ENCODE measurements at places on chromosomes 5 and 9.

DNA sequence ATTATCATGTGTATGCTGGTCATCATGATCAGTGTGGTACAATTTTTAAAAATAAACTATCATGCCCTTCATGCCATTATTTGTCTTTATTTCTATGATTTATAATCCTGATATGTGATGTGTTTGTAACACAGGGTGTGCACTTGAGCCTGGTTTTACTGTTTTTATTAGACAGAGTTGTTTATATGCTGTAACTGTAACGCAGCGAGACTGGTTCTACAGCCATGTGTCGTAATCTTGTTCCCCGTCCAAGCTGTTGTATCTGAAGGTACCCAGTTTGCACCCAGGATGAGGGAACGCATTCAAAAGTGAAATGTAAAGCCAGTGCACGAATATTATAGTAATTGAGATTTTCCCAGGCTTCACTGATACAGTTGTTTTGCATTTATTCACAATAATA is 28.2 kb downstream of the SNX18 start:
- no peak for DNase-seq

- DNase-seq, result no peak
Measured at GRCh38 chr5:63145167-63145566, 566.5 kb downstream of the LRRC70 start.

GRCh38 chr5:116579144-116579543 is 4.5 kb upstream of the SEMA6A start:
- DNase-seq, result no peak

DNA sequence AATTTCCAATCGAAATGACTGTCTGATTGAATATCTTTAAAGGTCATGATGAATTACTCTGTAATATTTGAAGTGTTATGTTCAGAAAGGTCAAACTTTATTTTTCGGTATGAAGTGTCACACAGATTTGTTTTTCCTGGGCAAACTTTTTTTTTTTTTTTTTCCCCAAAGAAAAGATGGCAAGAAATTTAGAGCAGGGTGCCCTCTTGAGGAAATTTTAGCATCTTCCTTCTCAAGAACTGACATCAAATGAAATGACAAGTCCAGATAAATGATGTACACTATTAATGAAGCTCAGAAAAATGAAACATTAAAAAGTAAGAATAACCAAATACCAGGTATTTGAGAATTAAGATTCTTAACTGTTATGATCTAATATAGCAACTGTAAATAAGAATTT is 123.6 kb downstream of the INVS start:
- DNase-seq, result no peak

GRCh38 chr9:472479-473075 is 257.9 kb downstream of the DOCK8 start:
- no peak for DNase-seq

DNA sequence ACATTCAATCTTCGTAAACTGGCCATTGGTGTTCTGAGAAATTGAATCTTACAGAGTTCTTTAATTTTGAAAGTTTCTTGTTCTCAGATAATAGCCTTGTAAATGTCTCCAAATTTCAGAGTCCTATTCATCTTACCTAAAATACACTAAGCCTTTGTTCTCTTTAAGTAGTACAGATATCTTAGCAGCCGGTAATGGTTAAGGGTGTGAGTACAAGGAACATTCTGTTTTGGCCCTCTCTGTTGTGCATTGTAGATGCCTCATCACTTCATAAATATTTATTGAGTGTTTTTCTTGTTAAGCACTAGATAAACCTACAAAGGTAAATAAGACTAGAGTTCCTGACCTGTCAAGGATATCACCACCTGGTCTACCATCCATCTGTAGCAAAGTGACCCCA is 35.2 kb downstream of the ZCCHC7 start:
- DNase-seq, result no peak

DNA sequence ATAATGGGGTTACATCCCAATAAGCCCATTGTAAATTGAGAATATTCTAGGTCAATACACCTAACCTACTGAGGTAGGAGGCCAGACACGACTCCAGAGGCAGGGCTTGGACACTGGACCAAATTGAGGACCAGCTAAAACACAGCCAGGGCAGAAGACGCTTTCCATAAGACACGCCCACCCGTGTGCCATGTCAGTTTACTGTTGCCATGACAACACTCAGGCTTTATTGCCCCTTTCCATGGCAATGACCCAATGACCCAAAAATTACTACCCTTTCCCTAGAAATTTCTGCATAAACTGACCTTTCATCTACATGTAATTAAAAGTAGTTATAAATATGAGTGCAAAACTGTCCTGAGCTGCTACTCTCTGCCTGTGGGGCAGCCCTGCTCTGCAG is 31.5 kb downstream of the SLC22A4 start:
- no peak for DNase-seq

DNA sequence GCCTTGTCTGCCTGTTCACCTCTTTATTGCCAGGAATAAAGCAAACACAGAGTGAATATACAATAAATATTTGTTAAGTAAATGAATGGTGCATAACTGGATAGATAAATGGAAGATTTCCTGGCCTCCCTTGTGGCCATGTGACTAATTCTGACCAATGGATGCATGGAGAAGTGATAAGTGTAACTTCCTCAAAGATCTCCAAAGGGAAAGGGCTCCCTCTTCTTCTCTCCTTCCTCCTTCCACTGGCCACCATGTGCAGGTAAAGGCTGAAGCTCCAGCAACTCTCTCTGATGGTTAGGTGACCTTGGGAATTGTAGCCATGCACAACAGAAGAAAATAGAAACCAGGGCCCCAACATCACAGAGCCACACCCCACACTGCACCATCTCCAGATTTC is 174.4 kb downstream of the EBF1 start:
- DNase-seq, result no peak

DNA sequence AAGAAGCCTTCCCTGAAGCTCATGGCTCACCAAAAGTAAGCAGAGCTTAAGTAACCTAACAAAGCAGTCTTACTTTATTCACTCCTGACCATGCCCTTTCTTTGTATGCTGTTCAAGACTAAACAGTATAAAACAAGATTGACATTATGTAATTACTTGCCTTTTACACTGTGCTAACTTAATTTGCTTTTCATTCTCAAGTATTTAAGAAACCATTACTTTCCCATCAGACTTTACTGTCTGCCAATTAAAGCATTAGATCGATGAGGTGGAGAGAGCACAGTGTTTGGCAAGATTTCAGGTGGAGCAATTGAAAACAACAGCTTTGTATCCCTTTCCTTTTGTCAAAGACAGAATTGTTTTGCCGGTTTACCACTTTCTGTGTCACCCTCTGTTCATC is 98.2 kb downstream of the RORB start:
- DNase-seq, result no peak

DNA sequence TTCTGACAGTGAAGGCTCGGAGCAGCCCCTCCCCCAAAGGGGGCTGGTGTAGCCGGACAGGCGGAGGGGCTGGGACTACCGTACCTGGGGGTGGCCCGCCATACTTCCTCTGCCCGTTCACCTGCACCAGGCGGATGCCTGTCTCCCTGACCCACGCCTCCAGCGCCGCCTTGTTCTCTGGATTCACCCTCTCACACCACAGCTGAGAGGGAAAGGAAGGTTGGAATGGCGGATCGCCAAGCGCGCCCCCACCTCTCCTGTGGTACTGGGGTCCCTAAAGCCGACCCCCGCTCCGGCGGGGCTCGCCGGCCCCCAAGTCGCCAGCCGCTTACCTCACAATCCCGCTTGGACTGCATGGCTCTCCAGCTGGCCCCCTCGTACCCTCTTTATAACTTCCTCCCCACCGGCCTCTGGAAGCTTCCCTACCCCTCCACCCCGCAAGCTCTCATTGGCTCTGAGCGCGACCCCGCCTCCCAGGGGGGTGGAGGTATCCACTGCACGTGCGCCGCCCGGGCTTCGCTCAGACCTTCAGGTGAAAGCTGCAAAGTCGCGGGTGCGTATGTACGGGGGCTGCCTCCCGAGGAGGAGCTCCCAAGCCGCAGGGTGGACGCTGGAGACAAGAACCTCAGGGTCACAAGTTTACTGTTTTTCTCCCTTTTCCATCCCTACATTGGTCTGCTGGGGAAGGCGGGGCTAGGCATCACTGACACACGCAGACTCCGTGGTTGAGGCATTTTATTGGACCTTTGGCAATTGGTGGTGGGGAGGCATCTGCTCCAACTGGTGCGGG is at the start of gene DND1:
Gene DND1, minus strand, starts transcription at position 390 of the 790 bp plus-strand sequence. Its CDS starts 34 bp downstream, at position 356.
- no peak for DNase-seq
